ENCODE measurements at places on chromosomes 7 and 10.

DNA sequence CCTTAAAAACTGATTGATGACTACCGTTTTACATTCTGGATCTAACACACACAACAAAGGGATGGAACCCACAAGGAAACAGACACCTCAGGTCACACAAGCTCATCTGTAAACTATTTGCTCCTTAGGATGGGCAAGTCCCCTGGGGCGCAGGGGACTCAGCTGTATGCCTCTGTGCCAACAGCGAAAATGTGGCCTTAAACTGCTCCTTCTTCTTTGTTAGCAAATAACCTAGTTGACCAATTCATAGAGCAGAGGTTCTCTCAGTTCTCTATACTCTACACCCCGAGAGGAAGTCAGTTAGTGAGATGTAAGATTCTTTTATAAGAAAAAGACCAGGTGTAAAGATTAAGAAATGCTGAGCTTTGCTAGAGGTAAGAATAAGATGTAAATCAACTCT lies 181.9 kb upstream of the PRSS58 start:
- DNase-seq, result no peak

DNA sequence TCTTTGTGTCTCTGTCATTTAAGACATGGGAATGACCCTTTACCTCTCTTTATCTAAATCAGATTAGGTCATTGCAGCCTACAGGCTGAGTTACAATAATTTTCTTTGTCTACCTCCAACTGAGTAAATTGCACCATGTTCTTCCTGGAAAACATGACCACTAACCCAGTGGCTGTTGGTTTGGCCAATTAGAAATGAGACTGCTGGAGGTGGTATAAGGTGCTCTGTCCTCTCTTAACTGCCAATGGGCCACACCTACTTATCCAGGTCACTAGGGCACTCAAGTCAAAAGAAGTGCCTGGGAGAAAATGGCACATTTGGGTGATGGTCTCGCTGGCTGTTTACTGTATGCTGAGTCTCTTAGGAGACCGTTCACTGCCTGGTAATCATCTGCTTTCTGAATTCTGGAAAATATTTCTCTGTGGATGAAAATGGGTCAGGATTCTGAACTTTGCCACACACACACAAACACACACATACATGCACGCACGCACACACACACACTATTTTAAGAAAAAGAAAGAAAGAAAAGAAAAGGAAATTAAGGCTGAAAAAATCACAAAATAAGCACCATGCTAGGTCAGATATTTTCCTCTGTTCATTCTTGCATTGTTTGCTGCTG lies 16.4 kb downstream of the STAMBPL1 start:
- no peak for DNase-seq

DNA sequence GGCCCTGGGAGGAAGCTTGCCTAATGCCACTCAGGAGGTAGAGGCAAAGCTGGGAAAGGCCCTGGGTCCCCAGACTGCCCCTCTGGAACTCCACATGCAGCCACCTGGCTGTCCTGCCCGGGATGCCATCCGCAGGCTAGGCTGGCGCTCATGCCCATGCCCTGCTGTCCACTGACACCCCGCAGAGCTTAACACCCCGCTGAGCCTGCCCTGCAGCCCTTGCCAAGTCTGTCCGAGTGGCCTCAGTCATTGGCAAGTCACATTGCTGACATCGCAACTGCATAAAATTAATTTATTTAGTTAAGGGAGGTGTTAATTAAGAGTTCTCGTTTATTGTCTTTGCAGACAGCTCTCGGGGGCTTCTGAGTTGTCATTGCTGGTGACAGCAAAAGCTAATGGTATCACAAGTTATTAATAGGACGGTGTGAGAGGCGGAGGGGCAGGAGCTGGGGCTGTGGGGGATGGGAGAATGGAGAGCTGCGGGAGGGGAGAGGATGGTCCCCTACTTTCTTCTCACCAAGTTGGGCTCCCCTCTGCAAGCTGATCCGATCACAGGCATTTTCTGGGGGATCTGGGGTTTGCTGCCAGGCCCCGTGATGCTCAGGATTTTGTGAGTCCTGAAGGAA lies 55.6 kb upstream of the PCBD1 start:
- no peak for DNase-seq

GRCh38 chr10:106467506-106467905 lies 697.0 kb downstream of the SORCS1 start:
- no peak for DNase-seq

GRCh38 chr7:55730197-55730596 lies 132.4 kb downstream of the SEPTIN14 start:
- no peak for DNase-seq

- DNase-seq, result no peak
Observed at GRCh38 chr10:129690248-129691070, 223.4 kb downstream of the MGMT start.

- peak; percentile 77 for DNase-seq
Observed at GRCh38 chr7:48084727-48085432, 4.2 kb upstream of the UPP1 start.

- DNase-seq, result no peak
Observed at GRCh38 chr7:41917-42565, 150.3 kb upstream of the FAM20C start.

- no peak for DNase-seq
Observed at GRCh38 chr7:77933394-77933793, 134.8 kb downstream of the PHTF2 start.

GRCh38 chr7:120547605-120548004 lies 274.6 kb downstream of the KCND2 start:
- no peak for DNase-seq

GRCh38 chr7:25399000-25399750 lies 170.9 kb upstream of the NPVF start:
- DNase-seq, result no peak

GRCh38 chr10:44178856-44179255 lies 206.0 kb downstream of the CXCL12 start:
- no peak for DNase-seq

- peak; percentile 70 for DNase-seq
Observed at GRCh38 chr7:111138193-111138569, 47.3 kb downstream of the LRRN3 start.

DNA sequence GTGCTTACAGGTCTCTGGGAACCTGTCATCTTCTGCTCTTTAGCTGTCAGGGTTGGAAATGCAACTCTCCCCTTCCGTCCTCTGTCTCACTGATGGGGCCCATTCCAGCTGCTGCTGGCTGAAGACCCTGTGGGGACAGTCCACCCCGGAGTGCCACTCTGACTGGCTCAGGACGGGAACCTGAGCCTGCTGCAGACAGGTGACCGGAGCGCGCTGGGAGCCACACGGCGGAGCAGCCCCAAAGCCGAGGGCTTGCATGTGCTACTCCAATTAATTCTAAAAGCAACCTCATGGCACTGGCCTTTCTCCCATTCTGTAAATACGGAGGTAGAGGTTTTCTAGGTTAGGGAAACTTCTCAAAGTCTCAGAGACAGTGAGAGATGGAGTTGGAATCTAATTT lies 223.5 kb upstream of the PITRM1 start:
- no peak for DNase-seq

- no peak for DNase-seq
Observed at GRCh38 chr7:140604760-140605159, 35.9 kb downstream of the DENND2A start.

GRCh38 chr10:88097536-88097935 lies 234.1 kb downstream of the PTEN start:
- no peak for DNase-seq

GRCh38 chr10:95861386-95861785 lies 46.4 kb upstream of the CC2D2B start:
- no peak for DNase-seq

DNA sequence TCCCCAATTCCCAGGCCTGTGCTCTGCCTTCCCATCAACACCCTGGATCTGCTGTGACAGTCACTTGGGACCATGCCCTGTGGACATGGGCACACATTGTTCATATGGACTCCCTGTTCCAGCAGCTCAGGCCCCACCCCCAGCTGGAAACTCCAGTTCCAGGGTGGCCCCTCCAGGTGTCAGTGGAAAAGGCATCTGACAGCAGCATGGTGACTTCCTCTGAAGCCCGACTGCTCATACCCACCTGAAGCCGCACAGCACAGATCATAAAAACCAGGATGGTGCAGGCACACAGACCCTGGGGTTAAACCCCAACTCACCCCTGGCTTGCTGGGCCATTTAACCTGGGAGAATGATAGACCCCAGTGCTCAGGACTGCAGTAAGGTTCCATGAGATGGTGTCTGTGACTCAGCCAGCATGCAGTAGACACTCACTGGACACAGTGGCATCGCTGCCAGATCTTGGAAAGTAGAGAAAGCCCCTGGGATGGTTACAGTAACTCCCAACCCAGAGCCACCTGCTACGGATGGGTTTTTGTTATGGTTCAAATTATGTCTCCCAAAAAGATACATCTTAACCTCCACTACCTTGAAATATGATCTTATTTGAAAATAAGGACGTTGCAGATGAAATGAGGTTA lies 72.6 kb upstream of the NANOS1 start:
- no peak for DNase-seq

- no peak for DNase-seq
Observed at GRCh38 chr10:132477398-132478340, 59.9 kb upstream of the INPP5A start.
